Nucleus accumbens (tissue), 56 donors: ENCODE measurements at places on chromosomes 7 and 10.
A peak's percentile ranks its signal among the peaks of the same experiment; 100 is the strongest.

DNA sequence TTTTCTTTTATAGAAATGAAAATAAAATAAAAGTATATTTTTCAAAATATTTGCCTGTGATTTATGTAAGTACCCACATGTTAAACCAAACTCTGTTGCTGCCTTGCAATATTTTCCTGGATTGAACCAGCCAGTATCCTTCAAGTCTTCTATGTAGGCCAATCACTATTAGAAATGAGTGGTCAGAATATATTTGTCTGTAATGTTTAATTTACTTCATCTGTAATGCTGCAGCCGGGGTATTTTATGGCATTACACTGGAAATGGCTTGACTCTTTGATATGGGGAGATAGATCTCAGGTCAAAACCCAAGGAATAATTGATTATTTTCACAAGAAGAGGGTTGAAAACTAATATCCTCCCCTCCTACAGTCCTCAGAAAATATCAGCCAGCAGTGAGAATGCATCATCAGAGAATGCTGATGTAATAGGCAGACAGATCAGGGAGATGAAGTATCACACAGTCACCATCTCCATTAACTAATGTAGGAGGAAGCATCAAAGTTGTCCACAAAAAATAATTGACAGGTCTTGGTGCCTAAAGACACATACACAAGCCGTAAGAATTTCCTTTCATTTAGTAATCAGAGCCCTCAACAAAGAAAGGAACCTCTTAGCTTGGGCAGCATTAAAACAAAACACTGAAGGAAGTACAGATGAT is 82.5 kb downstream of the VWDE start:
- no peak for DNase-seq

DNA sequence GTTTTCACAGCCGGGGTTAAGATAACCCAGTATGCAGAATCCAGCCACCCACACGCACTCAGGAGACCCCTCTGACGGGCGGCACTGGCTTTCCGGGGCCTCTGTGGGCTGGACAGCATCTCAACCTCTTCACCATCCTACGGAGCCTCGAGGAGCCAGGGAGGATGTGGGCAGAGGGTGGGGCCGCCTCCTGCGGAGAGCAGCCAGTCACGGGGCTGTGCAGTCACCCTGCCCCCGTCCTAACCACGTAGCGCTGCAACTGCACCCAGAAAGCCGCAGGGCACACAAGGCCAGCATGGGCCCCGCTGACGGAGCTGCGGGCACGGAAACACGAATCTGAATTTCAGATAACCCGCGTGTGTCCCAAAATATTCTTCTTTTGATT is 270.3 kb downstream of the ELFN1 start:
- no peak for DNase-seq

DNA sequence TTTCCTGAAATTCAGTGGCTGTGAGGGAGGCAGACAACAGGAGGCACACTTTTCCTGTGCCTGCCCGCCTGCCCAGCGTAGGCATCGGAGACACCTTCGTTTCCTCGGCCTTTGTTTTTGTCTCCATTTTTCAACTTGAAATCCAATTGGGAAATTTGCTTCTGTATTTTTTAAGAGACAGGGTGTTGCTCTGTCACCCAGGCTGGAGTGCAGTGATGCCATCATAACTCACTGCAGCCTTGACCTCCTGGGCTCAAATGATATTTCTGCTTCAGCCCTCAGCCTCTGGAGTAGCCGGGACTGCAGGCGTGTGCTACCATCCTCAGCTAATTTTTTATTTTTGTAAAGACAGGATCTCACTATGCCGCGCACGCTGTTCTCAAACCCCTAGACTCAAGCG is 116.8 kb downstream of the CYTH3 start:
- no peak for DNase-seq

DNA sequence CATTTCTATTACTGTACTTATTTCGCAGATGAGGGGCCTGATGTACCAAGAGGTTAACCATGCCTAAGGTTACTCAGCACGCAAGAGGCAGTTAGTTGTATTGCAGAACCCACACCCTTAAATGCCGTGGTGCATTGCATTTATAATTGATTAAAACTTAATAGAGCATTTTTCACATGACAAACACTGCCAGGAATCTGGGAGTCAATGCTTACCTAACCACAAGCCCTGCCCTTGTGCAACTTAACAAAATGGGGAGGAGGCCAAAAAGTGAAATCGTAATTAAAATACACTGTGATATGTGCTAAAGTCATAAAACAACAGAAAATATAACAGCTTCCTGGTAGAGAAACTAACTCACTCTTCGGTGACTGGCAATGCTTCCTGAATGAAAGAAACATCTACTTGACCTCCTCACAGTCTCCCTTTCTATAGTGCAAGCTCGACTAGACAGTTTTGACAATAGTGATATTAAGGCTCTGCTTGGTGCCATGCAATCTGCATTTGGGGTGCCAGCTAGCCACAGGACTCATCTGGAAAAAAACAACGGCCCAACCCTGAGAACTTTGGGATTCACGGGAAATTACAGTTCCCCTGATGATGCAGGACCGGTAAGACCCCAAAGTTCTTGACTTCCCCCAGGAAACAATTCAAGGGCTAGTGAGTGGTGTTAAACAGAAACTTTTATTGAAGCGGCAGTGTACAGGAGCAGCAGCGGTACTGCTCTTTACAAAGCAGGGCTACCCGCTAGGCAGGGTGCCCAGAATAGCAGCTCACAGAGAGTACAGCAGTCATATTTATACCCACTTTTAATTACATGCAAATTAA is 612.4 kb downstream of the TNS3 start:
- DNase-seq = no peak

- no peak for DNase-seq
These were observed 66.8 kb downstream of the ZNF503 start for GRCh38 chr10:75334720-75335119.

- no peak for DNase-seq
These were observed 89.2 kb downstream of the RNLS start for GRCh38 chr10:88493691-88494483.

- DNase-seq = no peak
These were observed 703.5 kb upstream of the SEMA3D start for GRCh38 chr7:85890244-85890811.

- no peak for DNase-seq
These were observed 83.9 kb downstream of the HECW1 start for GRCh38 chr7:43196379-43196778.

- no peak for DNase-seq
These were observed 253.6 kb downstream of the WDR37 start for GRCh38 chr10:1309617-1310270.

GRCh38 chr7:29412912-29413311 is 150.7 kb upstream of the PRR15 start:
- DNase-seq = no peak

DNA sequence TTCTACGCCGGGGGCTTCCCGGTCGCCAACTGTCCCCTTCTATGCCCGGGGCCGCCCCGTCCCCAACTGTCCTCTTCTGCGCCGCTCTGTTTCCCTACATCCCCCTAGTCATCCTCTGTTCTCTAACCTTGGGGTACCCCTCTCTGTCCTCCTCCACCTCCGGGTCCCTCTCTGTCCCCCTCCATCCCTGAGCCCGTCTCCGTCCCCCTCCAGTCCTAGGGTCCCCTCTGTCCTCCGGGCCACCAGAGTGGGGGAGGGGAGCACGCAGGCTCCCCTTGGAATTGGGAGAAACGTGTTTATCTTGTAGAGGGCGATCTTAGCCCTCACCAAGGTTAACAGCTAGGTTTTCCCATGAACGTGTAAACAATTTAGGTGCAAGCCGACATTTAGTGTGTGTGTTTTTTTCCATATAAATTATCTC is 852 bp upstream of the KLF6 start:
- DNase-seq = no peak

GRCh38 chr7:131683536-131684125 is 127.2 kb upstream of the PODXL start:
- no peak for DNase-seq

GRCh38 chr7:106377847-106378361 is 93.1 kb upstream of the NAMPT start:
- no peak for DNase-seq

- DNase-seq = no peak
These were observed 560.3 kb downstream of the ATRNL1 start for GRCh38 chr10:115653473-115653872.

- no peak for DNase-seq
These were observed 100.5 kb downstream of the FGFR2 start for GRCh38 chr10:121497513-121498470.

DNA sequence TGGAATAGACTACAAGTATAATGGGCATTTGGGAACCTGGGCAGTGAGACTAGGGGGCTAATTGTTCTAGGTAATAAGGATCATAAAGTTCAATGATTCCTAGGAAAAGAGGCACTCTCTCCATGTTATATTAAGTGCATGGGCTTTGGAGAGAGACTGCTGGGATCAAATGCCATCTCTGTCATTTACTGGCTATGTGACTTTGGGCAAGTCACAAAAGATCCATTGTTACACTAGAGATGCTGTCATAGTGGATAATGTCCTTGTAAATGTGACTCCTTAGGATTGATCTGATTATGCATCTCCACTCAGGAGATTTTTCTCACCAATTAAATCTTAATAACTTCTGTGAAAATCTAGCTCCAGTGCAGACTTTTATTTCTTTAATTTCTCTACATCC is 156.3 kb upstream of the CACNA2D1 start:
- DNase-seq = no peak

GRCh38 chr10:62842983-62843382 is 26.8 kb upstream of the EGR2 start:
- DNase-seq = no peak

DNA sequence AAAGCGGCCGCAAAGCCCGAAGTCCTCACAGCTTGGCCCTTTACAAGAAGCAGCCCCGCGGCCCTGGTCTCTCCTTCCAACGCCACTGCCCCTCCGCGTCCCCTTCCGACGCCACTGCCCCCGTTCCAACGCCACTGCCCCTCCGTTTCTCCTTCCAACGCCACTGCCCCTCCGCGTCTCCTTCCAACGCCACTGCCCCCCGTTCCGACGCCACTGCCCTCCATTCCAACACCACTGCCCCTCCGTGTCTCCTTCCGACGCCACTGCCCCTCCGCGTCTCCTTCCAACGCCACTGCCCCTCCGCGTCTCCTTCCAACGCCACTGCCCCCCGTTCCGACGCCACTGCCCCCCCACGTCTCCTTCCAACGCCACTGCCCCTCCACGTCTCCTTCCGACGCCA is 33.1 kb downstream of the AP5Z1 start:
- no peak for DNase-seq

- no peak for DNase-seq
These were observed 67.8 kb downstream of the NAMPT start for GRCh38 chr7:106216923-106217542.

- no peak for DNase-seq
These were observed 547.5 kb upstream of the FOXK1 start for GRCh38 chr7:4134631-4135030.

GRCh38 chr7:5758753-5759335 is 22.6 kb downstream of the RNF216 start:
- no peak for DNase-seq

GRCh38 chr7:94632338-94633013 is 23.5 kb downstream of the SGCE start:
- no peak for DNase-seq

DNA sequence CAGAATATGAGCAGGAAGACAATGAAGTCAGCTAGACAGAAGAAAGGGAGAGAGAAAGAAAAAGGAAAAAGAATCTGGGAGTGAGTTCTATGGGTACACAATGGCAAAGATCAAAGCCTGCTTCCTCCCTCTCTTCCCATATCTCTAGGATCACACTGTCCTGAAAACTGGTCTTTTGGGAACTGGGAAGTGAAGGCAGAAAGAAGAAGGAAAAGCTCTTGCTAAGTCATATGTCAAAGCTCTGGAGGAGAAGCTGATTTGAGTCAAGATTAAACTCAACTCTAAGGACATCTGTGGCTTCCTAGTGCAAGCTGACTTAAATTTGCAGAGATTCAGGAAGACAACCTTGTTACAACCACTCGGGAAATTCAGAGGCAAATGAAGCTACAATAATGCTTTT is 147.5 kb downstream of the DOCK4 start:
- DNase-seq = no peak

DNA sequence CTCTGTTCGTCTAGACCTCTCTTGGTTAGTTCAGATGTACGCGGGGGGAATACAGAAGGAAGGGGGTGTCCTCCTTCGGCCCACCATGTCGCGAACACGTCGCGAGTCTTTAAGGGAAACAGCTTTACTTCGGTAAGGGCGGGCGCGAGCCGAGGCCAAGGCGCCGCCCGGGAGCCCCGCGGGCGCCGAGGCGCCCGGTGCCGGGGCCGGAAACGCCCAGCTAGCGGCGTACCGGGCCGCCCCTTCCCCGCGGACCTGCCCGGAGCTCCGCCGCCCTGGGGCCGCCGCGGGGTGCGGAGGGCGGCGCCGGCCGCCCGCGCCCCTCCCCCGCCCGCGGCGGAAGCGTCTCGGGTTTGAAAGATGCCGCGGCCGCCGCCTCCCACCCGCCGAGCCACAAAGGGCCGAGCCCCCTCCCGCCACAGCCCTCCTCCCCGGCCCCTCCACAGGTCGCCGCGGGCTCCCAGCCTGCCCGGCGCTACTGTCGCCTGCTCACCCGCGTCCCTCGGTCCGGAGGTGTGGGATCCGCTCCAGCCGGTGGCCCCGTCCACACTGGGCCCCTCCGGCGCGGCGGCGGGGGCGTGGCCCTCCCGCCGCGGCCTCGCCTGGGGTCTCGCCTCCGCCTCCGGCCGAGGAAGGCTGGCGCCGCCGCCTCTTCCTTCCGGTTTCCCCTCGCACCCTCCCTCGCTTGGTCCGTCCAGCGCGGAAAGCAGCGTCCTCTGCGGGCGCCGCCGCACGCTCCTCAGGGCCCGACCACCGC is at the start of gene KBTBD2:
TSS of gene KBTBD2 (minus strand) at position 718 of the 757 bp plus-strand sequence. CDS start 12,156 bp downstream, outside the sequence.
- DNase-seq = peak; percentile 70

GRCh38 chr10:124624895-124625294 is 119.3 kb downstream of the FAM53B start:
- DNase-seq = no peak

GRCh38 chr7:33101906-33102305 is 7.3 kb downstream of the RP9 start:
- DNase-seq = no peak

GRCh38 chr7:71770269-71770907 is 638.4 kb downstream of the GALNT17 start:
- no peak for DNase-seq

GRCh38 chr10:11705722-11706121 is 36.5 kb upstream of the ECHDC3 start:
- DNase-seq = no peak

DNA sequence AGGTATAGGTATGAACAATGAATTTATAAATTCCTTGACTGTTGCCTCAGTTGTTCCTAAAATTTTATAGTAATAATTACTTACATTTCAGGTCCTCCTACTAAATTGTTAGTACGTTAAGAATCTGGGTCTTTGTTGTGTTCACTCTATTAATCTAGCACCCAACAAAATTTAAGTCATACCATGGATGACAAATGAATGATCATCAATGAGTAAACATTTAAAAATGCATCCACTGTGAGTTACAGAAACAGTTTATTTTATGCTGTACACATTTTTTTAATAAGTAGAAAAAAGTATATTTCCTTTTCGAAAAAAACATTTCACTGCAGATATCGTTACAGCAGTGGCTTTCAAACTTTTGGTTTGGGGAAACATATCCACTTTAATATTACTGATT is 265.2 kb downstream of the PCLO start:
- no peak for DNase-seq
